Stimulated activated CD4-positive, alpha-beta T cell treated with anti-CD3 and anti-CD28 coated beads, Interleukin-1b, Interleukin-23, amount 100 ng/mL, for 1 hour (primary cell): ENCODE measurements at places on chromosomes 3 and 15.

DNA sequence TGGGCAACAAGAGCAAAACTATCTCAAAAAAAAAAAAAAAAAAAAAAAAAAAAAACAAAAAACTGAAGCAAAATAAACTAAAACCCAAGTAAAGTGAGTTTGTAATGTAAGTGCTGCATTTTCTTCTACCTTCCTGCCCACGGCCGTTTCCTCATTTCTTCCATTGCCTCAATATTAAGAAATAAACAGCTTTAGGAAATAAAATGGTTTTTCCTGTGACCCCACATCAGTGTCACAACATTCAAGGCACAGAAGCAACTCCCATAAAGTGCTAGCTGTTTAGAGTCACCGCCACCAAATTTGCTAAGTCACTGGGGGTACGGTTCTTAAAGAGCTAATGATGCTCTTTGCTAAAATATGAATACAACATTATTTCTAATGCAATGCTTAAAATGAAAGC lies 3.3 kb downstream of the PKM start:
- no peak for DNase-seq

DNA sequence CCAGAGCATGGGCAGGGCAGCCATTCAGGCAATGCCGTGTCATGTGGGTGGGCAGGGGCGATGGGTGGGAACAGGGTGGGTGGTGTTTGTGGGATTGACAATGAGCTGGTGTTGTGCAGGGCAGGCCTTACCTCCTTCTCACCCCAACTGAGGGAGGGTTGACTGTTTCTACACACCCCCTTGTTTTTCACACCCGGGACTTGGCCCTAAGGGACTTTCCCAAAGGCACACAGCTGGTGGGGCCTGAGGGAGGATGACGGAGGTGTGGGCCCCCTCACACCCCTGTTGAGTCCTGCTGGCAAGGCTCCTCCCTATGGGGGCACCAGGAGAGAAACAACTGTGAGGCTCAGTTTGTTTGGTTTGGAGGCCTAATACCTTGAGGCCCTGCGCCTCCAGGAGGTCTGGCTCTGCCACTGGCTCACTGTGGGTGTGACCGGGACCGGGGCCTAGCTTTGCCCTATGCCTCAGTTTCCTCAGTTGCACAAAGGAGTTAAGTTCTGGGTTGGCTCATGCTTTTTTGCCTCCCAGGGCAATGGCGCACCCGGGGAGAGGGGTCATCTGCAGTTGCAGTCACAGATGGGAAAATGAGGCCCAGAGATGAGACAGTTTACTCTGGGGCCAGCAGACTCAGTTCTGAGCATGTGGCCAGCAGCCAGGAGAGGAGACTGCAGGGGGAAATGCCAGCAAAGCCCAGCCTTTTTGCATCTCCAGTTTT lies 5.1 kb upstream of the DNAH1 start:
- DNase-seq, result no peak

- no peak for DNase-seq
Measured at GRCh38 chr3:6120786-6121185, 740.1 kb upstream of the GRM7 start.

GRCh38 chr3:194931865-194932264 lies 246.2 kb downstream of the FAM43A start:
- DNase-seq, result no peak

- DNase-seq, result no peak
Measured at GRCh38 chr3:170038434-170039110, 777 bp downstream of the GPR160 start.
